ENCODE measurements at places on chromosomes 12 and 14.

- DNase-seq = no peak
Measured at GRCh38 chr14:56131004-56131864, 13.0 kb downstream of the PELI2 start.

DNA sequence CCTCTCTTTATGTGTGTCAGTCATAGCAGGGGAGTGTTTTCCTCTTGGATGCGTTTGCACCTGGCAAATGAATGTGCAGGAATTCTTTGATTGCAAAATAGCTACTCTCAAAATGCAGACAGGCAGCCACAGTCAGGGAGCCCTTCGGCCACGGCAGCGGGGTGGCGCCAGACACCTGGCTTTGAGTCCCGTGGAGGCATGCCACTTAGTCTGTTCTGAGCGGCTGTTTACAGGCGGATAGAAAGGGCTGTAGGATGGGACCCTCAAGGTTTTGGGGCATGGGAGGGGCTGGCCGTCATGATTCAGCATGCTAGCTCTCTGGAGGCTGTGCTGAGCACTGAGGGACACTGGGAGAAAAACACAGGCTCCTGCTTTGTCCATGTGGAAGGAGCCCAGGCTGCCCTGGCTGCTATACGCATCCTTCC lies 117.1 kb downstream of the SLC25A47 start:
- no peak for DNase-seq

DNA sequence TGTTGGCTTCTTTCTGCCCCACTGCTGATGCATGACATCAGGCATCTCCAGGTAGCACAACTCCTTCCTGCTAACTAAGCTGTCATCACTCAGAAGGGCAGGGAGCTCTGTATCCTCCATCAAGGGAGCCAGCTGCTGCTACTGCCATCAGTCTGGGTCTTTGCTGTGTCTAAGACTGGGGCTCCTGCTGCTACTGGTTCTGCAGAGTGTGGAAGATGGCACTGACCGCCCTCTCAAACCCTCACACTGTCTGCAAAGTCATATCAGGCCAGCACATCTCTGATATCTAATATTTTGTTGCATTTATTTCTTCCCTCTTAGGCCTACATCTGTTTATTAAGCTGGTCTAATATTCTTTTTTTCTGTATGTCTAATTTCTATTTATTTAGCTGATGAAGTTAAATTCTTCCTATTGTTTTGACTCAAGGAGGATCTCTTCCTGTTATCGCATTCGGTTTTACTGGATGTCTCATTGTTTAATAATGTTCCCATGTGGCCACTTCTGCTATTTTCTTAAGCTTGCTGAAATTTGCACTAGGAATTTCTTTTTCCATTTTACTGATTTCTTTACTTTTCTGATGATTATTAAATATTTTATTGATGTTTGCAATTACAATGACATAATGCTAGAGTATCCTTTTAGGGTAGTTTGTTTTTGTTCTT lies 7.6 kb upstream of the E2F7 start:
- no peak for DNase-seq

DNA sequence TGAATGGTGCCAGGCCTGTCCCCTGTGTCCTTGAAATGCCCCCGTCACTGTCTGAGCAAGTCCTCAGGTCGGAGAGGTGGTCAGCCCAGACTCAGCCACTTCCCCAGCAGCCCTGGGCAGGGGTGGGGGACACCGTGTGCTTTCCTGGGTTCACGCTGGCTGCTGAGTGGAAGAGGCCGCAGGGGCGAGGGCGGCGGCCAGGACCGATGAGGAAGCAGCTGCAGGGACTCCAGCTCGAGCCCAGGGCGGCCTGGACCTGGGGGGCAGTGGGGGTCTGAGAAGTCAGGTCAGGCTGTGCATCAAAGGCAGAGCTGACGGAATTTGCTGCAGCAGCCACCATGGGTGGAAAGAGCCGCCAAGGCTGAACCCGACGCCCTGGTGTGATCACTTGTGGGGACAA lies 28.4 kb downstream of the NOC4L start:
- no peak for DNase-seq

- DNase-seq = no peak
Measured at GRCh38 chr12:52347551-52348510, 19.4 kb downstream of the KRT85 start.

- no peak for DNase-seq
Measured at GRCh38 chr12:111188436-111188835, 180.5 kb downstream of the PHETA1 start.

- DNase-seq = no peak
Measured at GRCh38 chr12:63313139-63313538, 162.1 kb upstream of the AVPR1A start.

- DNase-seq = no peak
Measured at GRCh38 chr14:66152302-66152701, 333.9 kb upstream of the CCDC196 start.

DNA sequence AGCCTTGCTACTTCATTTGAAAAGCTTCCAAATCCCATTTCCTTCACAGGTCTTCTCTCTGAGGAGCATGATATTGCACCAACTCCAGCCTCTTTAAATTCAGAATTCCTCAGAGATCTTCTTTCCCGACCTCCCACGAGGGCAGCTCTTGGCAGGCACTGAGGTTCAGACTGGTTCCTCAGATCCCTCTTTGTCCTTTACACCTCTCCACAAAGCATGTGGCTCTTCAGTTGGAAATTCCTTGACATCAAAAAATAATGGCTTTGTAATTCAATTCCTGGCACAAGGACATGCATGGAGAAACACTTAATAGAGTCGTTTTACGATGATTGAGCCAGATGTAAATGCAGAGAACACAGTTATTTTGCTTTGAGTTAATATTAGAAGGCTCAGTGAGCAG lies 63.2 kb upstream of the TMX1 start:
- DNase-seq = no peak

- no peak for DNase-seq
Measured at GRCh38 chr12:75414671-75415070, 23.8 kb downstream of the GLIPR1L2 start.

DNA sequence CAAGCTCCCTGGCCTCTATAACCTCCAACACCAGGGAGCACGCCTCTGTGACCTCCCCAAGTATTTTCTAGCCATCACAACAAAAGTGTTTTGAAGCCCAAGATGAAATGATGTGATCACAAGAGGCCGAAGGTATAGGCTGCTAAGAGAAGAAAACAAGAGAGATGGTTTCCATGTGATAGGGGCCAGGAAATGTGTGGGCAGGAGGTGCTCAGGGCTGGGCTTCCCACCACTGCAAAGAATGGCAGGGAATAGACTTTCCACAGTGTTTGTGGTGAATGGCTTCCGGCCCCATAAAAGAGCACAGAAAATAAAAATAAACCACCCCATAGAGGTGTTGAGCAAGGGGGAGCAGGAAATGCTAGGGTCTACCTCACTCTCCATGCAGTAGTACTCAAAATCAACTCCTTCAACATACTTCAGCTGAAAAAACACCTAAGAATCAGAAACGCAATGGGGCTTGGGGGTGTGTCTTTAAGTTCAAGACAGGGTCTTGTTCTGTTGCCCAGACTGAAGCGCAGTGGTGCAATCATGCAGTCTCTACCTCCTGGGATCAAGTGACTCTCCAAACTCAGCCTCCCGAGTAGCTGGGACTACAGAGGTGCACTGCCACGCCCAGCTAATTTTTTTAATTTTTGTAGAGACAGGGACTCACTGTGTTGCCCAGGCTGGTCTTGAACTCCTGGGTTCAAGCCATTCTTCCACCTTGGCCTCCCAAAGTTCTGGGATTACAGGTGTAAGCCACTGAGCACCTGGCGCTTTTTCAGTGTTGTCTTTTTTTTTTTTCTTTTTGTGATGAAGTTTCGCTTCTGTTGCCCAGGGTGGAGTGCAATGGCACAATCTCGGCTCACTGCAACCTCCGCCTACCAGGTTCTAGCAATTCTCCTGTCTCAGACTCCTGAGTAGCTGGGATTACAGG lies 27.1 kb downstream of the DAD1 start:
- DNase-seq = no peak

DNA sequence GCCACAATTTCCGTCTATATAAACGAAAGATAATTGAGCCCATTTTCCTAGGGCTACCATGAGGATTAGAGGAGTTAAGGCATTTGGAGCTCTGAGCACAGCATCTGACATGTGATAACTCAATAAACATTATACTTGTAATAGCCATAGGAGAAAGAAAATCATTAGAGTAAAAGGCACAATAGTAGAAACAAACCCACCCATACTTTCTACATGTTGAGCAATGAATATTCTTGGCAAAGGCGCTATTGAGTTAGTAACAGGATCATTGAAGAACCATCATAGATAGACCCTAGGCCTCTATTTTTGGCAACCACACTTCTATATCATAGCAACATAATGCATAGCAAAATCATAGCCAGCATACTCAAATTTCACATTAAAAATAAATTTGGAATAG lies 664.1 kb downstream of the NOVA1 start:
- no peak for DNase-seq

- no peak for DNase-seq
Measured at GRCh38 chr12:90020014-90020413, 311.4 kb upstream of the ATP2B1 start.

GRCh38 chr12:6336079-6336888 lies 5.6 kb downstream of the TNFRSF1A start:
- DNase-seq = peak; percentile 94

GRCh38 chr12:39804898-39805297 lies 185.3 kb upstream of the ABCD2 start:
- DNase-seq = no peak

DNA sequence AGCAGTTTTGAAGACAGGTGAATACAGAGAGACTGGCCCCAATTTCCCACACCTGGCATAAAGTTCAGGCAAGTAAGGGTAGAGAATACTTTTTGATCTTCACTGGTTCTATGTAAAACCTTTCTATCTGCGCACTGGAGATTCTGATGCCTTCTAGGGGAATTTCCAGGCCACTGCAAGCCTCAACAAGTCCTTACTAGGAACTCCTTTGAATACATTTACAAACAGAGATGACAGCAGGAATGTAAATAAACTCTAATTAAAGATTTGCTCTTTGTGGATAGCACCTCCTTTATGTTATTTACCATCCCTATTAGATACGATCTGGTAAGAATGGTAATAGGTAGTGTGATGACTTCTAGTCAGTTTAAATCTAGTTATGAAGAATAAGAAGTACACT lies 69.2 kb downstream of the NTN4 start:
- DNase-seq = no peak

DNA sequence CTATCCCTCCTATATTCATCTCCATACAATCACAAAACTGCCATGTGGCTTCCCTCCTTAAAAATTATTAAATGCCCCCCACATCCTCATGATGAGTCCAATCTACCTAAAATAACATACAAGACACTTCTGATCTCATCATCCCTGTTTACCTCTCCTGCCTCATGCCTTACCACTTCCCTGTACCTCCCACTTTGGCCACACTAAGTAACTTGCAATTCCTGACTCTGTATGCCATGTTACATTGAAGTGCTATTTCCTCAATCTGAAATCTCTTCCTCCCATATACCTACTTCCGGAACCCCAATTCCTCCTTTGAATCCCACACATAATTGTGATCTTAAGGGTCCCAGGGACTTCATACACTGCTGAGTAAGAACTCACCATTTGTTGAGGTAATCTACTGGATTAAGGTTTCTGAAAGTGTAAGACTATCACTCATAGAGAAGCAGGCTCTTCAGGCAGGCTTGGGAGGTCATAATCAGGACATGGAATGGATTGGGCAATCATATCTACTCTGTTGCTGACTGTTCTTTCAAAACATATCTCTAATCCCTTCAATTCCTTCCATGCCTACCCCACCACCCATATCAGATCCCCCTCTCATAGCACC lies 117.6 kb upstream of the PLEKHG7 start:
- no peak for DNase-seq

- DNase-seq = no peak
Measured at GRCh38 chr12:82555699-82556098, 131.0 kb upstream of the TMTC2 start.
